ENCODE measurements at places on chromosomes 6 and 20. TPM values are rescaled to one million over a fixed set of nuclear protein-coding genes. Genes with fewer than 3 reads are reported as not detected.
A peak's percentile ranks its signal among the peaks of the same experiment; 100 is the strongest.

DNA sequence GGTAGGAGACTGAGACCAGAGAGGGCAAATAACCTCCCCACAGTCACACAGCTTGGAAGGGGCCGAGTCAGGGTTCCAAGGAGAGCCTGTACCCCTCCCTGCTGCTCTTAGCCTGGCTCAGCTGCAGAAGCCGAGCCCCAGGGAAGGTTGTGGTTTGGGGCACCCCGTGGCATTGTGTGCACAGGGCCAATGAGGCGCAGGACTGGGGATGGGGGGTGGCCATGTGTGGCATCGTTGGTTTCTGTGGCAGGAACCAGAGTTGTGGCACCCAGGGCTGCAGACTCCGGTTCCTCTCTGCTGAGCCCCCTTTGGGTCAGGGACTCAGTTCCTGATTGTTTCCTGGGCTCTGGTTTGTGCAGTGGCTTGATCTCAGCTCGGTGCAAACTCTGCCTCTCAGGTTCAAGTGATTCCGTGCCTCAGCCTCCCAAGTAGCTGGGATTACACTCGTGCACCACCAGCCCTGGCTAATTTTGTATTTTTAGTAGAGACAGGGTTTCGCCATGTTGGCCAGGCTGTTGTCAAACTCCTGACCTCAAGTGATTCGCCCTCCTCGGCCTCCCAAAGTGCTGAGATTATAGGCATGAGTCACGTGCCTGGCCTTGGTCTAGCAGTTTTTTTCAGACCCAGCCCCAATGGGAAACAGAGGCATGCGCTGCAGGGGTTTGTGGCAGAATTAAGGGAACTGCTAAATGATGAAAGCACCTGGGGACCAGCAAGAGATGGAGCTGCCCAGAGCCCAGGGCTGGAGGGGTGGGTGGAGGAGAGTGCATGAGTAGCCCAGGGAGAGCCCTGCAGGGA lies 221.0 kb upstream of the SULF2 start:
- DNase-seq, result no peak

Gene PRR18
- total RNA-seq, result 0.19 TPM

- no peak for DNase-seq
Measured at GRCh38 chr6:41344876-41345275, 9.5 kb downstream of the NCR2 start.

DNA sequence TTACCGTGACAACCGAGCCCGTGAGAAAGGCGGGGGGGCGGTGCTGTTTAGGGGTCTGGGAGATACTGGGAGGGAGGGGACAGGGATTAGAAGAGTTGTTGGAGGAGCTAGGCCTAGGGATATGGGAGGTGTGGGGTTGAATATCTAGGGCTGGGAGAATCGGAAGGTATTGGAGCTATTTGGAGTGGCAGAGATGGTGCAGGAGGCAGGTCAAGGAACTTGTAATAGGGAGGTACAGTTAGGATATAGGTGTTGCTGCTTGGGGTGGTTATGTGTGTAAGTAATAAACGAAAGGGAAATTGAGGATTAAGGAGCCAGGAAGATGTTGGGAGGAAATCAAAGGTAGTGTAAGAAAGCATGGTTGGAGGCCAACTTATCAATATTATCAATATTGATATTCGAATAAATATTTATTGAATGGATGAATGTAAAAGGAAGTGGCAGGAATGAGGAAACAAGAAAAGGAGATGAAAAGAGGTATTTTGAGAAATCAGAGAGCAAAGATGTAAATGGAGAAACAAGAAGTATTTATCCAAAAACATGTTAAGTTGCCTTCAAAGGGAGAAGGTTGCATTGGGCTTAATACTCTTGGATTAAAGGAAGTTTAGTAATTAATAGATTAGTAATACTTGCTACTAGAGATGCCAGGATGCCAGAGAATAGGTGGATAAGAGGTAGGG lies 602 bp downstream of the PPP1R11 start:
- no peak for DNase-seq

GRCh38 chr6:116011520-116011919 lies 49.2 kb downstream of the FRK start:
- no peak for DNase-seq

DNA sequence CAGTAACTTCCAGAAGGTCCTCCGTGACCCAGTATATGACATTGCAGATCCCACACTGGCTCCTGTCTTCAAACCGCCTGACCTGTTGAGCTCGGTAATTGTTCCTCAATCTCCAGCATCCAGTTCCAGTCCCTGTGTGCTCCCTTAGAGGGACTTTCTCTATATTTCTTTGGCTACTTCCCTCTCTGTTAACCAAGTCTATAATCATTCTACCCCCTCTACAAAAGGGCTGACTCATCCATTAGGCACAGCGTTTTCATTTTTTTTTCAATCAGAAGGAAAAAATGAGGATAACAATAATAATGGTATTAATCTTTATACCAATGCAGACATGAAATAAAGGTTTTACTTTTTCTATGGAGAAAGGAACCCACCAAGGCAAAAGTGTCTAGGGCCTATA lies 69.3 kb downstream of the FAM229B start:
- DNase-seq, result no peak

DNA sequence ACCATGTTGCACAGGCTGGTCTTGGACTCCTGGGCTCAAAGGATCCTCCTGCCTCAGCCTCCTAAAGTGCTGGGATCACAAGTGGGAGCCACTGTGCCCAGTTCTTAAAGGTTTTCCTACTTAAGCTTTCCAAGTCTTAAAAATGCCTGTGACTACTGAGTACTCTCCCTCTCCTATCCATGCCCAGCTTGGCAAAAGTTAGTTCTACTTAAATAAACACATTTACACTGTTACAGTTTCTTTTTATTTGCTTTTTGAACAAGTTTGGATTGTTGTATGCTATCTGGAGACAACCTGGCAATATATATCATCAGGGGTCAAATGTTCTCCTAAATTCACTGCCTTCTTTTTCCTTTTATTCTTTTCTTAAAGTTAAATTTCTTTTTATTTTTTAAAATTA lies 61.0 kb upstream of the GCM1 start:
- no peak for DNase-seq

DNA sequence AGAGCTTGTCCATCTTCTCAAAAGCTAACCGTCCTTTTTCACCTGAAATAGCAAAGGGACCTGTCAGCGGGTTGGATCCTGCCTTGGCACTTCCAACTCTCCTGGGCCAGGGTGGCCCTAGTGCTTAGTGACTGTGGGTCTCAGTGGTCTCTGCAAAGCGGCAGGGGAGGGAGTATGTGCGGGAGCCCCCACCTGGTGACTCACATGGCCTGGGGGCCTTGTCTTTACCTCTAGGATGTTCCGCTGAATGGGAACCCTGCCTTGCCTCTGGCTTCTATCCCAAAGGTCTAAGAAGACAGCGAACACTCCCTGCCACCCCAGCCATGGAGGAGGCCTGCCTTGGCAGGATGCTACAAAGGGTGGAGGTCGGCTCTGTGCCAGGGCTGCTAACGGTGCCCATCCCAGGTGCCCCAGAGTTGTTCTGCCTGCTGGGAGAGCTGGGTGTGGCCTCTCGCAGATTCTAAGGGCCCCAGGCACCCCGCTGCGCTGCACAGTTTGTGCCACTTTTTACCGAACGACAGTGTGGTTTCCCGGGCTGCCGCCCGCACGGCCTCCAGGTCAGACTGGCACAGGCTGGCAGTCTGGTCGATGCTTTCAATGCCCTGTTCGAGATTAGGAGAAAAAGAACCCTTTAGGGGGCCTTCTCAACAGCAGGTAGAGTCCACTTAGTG lies 77.2 kb downstream of the PTPN1 start:
- DNase-seq, result no peak

DNA sequence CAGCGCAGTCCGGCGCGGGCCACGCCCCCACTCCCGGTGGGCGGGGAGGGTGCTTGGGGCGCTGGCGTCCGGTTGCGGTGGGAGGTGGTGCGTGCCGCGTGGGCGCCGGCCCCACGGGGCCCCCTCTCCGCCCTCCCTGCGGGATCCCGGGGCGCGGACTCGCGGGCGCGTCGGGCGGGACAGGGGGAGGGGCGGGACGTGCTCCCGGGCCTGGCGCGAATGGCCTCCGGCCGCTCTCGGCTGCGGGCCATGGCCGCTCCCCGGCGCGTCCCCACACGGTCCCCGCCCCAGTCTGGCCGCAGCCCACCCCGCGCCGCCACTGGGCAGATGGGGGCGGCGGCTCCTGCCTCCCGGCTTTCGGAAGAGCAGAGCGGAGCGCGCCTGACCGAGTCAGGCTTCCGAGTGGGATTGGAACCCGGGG lies 771 bp upstream of the PPP1R3G start:
- no peak for DNase-seq

DNA sequence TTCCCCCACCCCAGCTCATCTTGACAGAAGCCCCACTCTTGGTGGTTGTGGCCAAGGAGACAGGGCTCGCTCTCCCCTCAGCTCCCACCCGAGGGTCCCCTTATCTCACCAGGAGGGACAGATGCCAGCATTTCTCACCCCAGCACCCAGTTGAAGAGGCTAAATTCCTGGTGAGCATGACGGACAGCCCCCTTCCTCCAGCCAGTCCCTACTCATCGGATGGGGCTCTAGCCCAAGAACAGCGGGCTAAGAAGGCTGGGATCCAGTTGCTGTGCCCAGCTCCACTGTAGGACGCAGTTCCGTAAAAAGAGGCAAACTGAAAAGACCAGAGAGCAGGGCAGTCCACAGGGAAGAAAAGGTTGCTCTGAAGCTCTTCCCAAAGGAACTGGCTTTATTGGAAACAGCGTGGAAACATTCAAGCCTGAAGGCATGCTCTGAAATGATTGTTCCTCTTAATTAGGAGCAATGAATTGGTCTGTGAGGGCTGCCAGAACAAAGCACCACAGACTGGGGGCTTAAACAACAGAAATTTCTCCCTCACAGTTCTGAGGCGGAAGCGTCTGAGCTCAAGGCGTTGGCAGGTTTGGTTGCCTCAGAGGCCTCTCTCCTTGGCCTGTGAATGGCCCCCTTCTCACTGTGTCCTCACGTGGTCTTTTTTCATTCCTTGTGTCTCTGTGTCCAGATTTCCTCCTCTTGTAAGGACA lies 17.9 kb upstream of the KIF25 start:
- no peak for DNase-seq

DNA sequence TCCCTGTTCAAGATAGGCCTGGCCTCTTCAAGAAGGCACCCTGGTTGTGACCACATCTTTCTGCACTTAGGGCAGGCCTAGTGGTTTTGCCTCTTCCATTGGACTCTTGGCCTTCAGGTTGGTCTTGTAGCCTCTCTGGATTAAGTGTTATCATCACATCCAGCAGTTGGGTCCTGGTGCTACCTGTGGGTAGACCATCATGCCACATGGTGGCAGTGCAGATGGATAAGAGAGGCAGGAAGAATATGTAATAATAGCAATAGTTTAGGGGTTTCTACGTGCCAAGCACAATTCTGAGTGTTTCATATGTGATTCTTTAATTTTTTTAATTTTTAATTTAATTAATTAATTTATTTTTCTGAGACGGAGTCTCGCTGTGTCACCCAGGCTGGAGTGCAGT lies 28.5 kb upstream of the SNRPB2 start:
- DNase-seq, result no peak

Gene FAM83D
- total RNA-seq, result 0.79 TPM

Gene LRRC73
- 1.5 TPM for total RNA-seq

Gene COL11A2
- total RNA-seq, result 0.85 TPM

DNA sequence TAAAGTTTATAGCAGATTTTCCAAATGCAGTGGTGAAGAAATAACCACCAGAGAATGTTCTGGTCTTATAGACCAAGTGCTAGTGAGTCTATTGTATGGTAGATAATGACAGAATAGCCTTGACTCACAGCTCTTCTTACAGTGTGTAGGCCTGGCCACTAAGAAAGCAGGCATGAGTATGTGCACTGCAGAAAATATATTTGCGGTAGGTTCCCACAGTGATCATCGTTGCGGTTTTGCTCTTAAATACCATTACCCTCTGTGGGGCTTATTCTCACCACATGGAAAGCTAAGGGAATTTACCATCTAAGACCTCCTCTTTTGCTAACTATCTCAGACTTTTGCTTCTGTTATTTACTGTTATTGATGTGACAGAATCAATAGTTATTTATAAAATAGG lies 212.3 kb upstream of the SYNDIG1 start:
- DNase-seq, result no peak

DNA sequence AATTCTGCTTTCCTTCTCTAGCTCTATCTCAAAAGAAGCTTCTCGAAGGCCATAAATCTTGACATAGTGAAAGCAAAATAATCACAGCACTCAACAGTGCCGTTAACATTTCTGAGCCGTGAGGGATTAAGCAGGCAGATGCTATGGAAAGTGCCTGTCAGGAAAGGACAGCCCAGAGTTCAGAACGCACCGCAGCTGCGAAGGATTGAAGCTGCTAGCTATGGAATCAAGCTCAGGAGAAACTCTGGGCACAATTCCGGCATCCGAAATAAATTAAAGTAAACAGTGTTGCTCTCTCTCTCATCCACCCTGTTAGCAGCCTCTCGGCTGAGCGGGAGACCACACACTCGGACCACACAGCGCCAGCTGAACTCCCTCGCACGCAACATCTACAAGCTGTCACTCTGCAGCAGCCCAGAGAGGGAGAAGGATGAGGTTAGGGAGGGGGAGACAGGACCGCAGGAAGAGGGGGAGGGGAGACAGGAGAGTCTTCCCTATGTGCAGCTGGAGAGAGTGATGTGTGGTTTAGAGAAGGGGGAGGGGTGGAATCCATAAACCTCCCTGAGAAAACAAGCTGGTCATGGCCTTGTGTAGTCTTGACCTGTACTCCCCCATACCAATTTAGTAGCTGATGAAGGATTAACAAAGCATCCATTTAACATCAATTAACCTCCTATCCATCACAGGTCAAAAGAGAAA lies 9.0 kb downstream of the EXOC2 start:
- peak; percentile 90 for DNase-seq

DNA sequence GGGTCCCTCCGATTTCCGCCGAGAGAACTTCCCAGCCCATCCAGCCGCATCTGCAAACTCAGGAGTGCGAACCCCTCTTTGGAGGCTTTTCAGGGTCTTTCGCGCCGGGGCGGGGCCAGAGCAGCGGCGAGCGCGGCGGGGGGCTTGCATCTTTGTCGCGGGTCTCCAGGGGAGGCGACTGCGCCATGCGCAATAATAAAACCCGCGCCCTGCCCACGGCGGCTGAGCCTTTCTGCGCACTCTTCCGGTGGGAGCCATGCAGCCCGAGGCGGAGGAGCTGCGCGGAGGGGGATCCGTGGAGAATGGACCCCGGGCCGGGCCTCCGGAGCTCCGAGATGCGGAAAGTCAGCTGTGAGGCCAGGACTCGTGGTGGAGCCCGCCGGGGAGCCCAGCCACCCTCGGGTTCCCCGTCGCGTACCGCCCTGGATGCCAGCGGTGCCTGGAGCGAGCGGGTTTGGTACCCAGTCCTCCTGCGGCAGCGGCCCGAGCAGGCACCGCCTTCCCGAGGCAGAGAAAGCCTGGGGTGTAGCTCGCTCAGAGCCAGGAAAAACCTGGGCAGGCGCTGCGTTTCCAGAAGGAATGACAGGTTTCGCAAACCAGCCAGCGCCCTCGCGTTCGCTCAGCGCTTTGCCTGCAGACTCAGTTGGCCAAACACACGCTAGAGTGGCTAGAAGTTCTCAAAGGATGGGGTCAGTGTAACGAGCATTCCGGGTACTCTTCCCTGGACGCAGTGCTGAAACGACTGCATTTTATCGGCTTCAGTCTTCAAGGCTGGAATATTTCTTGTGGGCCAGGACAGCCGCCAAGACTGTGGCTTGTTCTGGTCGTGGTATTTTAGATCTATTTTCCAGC lies 1.2 kb downstream of the AKAP12 start:
- peak; percentile 75 for DNase-seq

- no peak for DNase-seq
Measured at GRCh38 chr20:63409066-63409833, 48.1 kb upstream of the CHRNA4 start.

Gene GSTA2
- total RNA-seq, result 0.28 TPM
